ENCODE measurements at places on chromosomes 4 and X. TPM values are rescaled to one million over a fixed set of nuclear protein-coding genes. Genes with fewer than 3 reads are reported as not detected.

PNMA5 gene
- not detected for total RNA-seq

SPANXB1 gene
- total RNA-seq = not detected

CTAG2 gene
- not detected for total RNA-seq

PDE6B gene
- total RNA-seq = not detected

OPN1MW2 gene
- not detected for total RNA-seq

FAM90A26 gene
- total RNA-seq = not detected
